ENCODE measurements at places on chromosomes 7 and 10. TPM values are rescaled to one million over a fixed set of nuclear protein-coding genes. Genes with fewer than 3 reads are reported as not detected.

CYP3A4 gene
- total RNA-seq = 0.23 TPM

INA gene
- total RNA-seq = 0.27 TPM

NODAL gene
- total RNA-seq = not detected

FXYD4 gene
- total RNA-seq = not detected

GNAI1 gene
- total RNA-seq = 3.8 TPM

SORCS3 gene
- not detected for total RNA-seq

SLC26A5 gene
- total RNA-seq = not detected
